ENCODE measurements at places on chromosomes 5 and 9.

- no peak for DNase-seq
These were observed 38.9 kb upstream of the TNFSF8 start for GRCh38 chr9:114969269-114969668.

GRCh38 chr9:129481810-129482511 is 138.9 kb downstream of the C9orf50 start:
- DNase-seq = no peak

- no peak for DNase-seq
These were observed 78.4 kb upstream of the CKMT2 start for GRCh38 chr5:81154725-81155124.

- DNase-seq = no peak
These were observed 8.8 kb upstream of the GLIPR2 start for GRCh38 chr9:36127652-36128244.

DNA sequence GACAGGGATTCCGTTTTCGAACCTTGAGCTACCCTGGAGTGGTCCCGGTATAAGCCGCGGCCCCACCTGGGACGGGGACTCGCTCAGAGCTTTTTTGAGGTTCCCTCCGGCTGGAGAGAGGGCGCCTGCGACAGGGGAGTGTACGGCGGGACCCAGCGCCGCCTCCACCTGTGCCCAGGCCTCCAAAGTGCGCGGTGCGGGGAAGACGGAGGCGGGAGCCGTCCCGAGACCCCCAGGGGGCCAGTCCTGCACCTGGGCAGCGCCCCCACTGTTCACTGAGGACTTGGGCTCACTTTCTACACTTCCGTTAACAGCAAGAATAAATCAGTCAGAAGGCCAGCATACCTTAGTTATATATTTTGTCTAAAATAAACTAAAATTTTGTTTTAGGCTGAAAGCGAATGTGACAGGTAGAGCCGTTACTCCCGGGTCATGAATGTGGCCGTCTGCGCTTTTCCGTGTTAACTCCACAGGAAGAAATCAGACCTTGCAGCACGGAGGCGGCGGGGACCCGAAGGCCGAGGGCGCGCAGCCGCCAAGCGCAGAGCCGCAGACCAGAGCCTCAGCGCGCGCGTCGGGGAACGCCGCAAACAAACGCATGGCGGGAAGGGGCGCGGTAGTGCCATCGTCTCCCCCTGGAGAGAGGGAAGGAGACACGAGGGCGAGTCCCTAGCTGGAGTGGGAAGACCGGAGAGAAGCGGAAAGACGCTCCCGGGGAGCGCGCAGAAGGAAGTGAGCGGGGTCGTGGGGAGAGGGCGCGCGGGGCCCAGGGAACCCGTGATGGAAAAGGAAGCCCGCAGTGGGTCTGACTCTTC is 14.1 kb downstream of the TRIM7 start:
- DNase-seq = no peak

DNA sequence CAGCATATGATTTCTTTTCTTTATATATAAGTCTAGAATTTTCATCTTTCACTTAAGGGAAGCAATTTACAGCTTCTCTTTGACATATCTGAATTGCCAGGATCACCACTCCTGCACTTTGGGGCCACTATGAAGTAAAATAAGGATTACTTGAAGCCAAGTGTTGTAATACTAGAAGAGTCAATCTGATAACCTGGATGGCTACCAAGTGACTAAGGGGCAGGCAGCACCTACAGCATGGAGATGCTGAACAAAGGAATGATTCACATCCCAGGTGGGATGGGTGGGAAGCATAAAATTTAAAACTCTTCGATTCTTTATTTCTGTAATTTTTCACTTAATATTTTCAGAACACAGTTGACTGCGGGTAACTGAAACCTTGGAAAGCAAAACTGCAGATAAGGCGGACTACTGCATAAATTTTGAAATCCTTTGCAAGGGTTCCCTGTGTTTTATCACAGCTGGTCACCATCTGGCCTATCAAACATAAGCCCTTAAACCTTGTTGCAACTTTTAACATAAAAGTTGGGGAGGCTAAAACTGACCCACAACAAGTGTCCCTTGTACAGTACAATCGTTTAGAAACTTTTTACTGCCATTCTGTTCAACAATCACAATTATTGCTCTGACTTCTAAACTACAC is 31.2 kb downstream of the NR3C1 start:
- no peak for DNase-seq

DNA sequence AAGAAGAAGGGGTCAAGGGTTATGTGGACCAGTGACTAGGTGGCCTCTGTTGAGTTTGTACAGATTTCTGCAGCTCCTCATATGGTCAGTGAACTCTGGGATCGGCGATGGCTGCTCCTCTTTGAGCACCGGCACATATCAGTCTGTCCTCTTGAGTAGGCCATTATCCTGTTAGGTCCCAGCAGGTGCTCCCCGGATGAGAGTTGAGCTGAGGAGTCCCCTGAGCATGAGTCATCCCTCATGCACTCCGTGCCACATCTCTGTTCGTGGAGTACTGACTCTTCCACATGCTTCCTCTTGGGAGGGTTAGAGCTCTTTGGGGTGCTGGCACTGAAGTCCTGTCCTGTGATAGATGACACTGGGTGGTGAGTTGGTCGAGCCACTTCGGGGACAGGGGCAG is 143.7 kb downstream of the PTTG1 start:
- DNase-seq = no peak

- DNase-seq = no peak
These were observed 201.9 kb downstream of the PBX3 start for GRCh38 chr9:125948887-125949596.

- no peak for DNase-seq
These were observed 410.2 kb downstream of the PRR16 start for GRCh38 chr5:120874081-120874862.

DNA sequence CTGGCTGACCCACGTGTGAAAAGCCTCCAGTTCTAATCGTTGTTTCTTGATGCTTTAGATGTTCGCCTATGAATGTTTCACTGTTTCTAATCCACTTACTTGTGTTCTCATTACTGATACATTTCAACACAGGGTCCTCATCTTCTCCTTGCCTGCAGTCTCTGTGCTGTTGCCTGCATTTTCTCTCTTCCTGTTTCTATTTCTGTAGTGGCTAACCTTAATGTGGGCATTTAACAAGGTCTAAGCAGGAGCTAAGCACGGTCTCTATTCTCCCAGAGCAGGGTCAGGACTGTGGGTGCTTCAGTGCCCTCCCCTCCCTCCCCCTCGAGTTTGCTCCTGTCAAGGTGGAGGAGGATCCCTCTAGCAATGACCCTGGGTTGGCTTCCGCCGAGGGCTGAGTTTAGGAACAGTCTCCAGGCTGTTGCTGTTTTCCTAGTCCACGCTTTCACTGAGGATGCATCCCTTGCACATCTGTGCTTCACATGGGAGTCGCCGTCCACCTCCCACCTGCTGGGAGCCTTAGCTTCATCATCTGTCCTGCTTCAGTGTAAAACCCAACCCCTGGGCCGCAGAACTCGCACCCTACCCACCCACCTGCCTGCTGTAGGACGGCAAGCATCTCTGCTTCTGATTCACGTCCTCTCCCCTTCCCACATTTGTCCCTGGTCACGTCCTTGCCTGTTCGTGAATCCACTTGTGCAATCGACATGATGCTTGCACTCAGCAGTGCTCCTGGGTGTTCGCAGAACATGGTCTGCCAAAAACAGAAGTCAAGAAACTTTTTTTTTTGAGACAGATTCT is 2.4 kb upstream of the EXOC3 start:
- no peak for DNase-seq

DNA sequence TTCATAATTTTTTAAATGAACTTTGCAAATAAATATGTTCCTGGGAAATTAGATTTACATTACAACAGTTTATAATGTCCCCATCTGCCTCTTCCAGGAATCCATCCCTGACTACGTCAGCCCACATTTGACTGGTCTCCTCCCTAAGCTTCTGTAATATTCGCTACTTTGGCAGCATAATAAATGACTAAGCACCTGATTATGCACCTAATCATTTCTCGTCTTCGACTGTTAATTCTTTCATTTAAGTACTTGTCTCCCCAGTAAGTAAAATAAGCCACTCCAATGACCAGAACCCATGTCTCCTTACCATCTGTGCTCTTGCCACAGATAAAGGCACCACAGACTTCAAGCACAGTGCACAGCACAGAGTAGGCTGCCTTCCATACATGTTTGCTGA is 122.7 kb downstream of the DENND1A start:
- no peak for DNase-seq

GRCh38 chr5:159887050-159887449 is 29.2 kb upstream of the ADRA1B start:
- DNase-seq = no peak

DNA sequence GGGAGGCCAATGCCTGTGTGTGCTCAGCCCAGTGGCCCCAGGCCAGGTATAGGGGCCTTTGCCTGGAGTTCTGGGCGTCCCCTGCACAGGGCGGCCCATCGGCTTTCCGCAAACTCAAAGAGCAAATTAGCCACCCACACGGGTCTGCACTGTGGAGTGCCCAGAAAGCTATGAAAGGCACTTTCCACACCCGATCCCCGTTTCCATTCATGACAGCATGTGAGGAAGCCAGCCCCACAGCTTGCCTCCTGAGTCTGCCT is 5.2 kb downstream of the DBH start:
- DNase-seq = no peak

GRCh38 chr5:65047948-65048690 is 279.4 kb downstream of the CWC27 start:
- DNase-seq = no peak

- no peak for DNase-seq
These were observed 115.4 kb downstream of the ZNF608 start for GRCh38 chr5:124630767-124631704.
